Stimulated activated CD4-positive, alpha-beta T cell treated with anti-CD3 and anti-CD28 coated beads, Interleukin-1b, Interleukin-23, amount 100 ng/mL, for 24 hours (primary cell): ENCODE measurements at places on chromosomes 4 and X.

GRCh38 chr4:124333466-124333865, 379.1 kb downstream of the ANKRD50 start:
- DNase-seq = no peak

GRCh38 chr4:182502064-182502463, 258.9 kb downstream of the TENM3 start:
- no peak for DNase-seq

DNA sequence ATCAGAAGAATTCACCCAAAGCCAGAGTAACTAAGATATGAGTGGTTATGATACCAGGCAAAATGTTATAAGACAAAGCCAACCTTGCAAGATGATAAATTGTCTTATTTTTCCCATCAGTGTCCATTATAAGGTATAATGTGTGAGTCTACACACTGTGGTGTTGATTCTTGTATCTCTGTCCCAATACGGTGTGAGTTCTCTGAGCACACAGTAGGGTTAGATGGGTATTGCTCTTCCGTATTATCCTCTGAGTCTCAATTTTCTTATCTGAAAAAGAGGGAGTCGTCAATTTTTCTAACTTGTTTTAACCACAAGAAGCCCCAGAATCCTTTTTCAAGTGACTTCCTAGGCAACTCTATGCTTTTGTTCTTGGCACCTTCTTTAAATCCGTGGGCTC, 69.9 kb downstream of the HMGB2 start:
- DNase-seq = no peak

GRCh38 chr4:185039508-185040273, 21.4 kb downstream of the HELT start:
- DNase-seq = peak; percentile 11

DNA sequence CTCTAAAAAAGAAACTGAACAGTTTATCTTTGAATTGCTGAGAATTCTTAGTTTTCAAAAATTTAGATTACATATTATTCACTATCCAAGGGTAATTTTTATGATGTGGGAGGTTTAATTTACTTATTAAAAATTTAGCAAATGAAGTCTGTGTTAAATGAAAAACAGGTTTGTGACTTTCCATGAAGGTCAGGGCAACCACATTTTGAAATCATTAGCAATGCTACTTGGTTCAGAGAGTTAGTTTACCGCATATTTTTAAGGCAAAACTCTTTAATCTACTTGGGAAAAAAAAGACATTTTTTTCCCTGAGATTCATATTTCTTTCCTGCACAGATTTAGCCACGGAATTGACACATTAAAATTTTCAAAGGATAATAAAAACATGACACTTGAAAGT, 37.3 kb upstream of the PRSS12 start:
- no peak for DNase-seq

DNA sequence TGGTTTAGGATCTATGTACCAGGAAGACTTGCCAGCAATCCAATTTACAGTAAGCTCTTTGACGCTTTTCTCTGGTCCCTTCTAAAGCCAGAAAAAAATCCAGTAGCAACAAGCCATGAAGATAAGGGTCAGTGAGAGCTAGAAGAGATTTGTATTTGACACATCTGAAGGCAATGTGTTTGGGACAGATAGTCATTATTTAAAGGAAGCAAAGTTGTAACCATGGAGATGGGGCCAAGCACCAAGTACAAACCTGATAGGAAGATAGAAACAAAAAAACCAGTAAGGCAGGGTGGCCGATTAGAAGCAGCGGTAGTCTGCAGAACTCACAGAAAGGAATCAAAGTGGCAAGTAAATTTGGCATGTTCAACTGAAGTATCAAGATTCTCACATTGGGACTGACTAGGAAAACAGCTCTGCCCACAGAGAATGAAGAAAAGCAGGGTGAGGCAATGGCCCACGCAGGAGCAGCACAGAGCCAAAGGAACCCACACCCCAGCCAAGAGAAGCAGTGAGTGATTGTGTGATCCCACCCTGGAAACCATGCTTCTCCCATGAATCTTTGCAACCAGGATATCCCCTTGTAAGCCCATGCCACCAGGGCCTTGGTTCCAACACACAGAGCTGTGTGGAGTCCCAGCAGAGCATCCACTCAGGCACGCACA, 12.9 kb upstream of the C4orf54 start:
- DNase-seq = no peak

DNA sequence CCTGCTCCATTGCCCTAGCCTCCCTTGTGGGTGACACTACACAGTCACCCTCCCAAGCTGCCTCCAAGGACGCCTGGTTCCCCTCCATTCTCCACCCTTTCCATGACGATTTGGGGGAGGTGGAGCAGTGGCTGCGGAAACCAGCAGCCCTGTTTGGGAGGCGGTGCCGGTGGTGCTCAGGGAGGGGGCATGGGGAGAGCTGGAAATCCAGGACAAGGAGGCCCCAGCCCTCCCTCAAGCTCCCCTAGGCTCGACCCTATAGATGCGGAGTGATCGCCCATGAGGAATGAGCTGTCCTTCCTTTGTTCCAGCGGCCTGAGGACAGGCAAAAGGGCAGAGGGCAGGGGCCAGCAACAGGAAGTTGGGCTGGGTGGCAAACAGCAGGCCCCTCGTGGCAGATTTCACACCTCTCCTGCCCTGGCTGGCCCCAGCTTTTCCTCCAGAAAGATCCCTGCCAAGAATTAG, 3.6 kb upstream of the RENBP start:
- DNase-seq = no peak

GRCh38 chr4:80199947-80200346, 2.6 kb downstream of the PRDM8 start:
- no peak for DNase-seq

DNA sequence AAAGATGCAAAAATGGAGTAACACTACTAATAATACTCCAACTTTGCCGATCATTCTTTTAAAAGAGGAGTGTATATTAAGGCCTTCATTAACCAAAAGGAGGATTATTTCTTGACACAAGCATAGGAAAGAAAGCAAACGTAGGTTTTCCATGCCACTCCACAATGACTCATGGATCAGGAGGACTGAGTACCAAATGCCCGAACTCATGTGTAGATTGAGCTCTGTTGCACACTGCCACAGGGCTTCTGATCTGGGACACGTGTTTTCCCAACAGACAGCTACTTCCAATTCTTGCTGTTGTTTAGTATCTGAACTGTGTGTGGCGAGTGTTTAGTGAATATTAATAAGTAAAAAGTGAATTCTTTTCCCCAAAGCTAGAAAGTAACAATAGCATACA, 131.2 kb downstream of the LDB2 start:
- DNase-seq = no peak

DNA sequence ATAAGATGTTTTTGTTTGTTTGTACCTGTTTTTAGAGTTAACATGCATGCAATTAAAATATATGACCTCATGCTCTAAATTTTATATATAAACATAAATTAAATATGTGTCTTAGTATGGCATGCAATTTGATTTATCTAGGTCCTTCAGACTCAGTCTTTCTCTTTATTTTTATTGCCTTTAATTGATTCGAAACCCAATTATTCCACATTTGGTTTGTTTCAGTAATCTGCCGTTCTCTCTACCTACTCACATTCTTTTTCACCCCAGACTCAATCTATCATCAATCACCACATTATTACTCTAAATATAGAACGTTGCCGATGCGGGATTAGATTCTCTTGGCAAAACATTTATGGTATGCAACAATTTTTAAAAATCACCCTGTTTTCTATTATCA, 1492.8 kb downstream of the RAPGEF2 start:
- no peak for DNase-seq

- no peak for DNase-seq
Observed at GRCh38 chr4:139622901-139623381, 42.7 kb upstream of the MGST2 start.

GRCh38 chrX:55524487-55524886, 34.8 kb upstream of the USP51 start:
- no peak for DNase-seq

DNA sequence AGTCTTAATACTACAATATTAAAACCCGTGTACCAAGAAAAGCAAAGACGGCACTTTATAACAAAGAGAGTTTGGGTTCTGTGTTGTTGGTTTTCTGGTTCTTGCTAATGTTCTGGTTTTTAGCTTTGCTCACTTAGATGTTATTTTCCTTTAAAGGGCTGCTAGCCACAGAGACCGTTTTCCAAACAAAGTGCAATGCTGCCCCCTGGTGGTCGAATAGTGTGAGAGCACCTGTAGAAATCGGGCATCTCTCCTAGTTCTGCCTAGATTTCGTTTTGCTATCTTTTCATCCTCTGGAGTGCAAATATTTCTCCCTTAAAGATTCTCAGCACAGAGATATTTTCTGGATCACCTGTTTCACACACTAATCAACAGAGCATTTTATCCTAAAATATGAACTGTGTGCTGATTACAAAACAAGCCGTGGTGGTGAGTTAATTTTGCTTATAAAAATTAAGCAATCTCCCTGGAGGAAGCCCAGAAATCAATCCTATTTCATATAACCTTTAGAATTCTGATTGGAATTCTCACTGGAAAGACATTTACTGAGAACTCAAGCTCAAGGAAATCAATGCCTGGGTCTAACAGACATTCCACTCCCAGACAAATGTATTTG, 334.5 kb upstream of the NOCT start:
- peak; percentile 73 for DNase-seq

DNA sequence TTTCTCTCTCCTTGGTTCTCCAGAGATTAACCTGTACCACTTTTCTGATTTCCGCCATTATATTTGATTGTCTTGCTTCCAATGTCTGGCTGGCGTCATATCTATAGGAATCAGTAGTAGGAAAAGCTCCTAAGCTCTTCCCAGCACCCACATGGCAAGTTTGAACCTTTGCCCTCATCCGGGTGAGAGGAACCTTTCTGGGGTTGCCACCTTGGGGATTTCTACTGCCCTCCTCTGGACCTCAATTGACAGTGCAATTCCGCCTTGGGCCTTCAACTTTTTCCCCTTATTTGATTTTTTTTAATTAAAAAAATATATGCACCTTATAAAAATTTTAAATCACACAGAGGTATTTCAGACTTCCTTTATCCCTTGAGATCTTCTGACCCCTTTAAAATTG, 2.0 kb upstream of the CXorf66 start:
- no peak for DNase-seq

DNA sequence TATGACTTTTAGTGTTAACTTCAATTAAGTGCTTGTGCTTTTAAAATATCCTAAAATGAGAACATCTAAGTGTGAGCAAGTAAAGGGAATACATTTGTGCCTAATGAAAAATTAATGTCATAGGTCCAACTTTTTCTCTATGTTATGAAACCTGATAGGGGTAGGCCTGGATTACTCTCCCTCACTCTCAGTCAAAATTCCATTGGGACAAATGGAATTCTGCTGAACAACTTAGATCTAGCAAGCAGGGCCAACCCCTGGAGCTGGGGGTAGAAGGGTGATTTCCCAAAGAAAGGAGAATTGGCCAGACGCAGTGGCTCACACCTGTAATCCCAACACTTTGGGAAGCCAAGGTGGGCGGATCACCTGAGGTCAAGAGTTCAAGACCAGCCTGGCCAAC, 67.4 kb downstream of the EDNRA start:
- no peak for DNase-seq

DNA sequence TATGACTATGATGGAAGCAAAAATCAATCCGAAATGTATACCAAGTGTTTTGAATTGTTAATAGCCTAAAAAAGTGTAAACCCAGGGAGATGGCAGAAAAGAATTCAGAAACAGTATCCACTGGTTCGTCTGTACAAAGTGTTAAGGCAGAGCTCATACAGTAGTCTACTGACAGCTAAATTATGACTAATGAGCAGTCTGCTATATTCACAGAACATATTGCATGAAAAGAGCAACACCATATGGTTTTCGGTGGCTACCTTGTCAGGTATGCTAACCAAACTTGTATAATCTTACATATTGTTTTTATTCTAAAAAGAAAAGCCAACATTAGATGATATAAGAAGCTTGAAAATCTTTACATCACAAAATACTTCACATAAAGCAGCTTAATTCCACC, 18.5 kb downstream of the EPHA5 start:
- no peak for DNase-seq

DNA sequence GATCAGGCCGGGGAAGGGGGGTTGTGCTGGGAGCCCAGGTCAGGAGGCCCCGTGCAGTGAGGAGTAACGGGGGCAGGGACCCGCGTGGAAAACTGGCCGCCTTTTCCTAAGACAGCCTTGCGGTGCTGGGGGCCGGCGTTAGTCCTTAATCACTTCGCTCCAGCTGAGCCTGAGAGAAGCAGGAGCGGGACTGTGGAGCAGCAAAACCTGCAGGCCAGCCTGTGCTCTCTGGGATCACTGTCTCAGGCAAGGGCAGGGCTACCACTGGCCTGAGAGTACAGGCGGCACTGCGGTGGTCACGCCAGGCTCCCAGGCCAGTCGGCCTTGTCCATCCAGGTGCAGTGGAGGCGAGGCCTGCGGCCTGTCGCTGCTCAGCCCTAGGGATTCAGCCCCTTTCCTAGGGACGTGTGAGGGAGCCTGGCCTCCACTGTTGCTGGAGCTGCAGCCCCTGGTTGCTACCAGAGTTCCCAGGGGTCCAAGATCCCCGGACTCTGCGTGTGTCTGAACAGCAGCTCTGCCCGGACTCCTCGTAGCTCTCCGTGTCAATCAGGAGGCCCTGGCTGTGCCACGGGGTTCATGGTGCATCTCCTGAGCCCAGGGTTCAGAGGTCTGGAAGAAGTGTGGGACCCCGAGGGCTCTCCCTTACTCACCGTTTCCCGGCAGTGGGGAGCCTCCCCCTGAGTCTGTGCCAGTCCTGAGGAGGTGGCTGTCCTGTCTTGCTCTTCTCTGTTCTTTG, 2141.7 kb upstream of the TENM3 start:
- DNase-seq = no peak

DNA sequence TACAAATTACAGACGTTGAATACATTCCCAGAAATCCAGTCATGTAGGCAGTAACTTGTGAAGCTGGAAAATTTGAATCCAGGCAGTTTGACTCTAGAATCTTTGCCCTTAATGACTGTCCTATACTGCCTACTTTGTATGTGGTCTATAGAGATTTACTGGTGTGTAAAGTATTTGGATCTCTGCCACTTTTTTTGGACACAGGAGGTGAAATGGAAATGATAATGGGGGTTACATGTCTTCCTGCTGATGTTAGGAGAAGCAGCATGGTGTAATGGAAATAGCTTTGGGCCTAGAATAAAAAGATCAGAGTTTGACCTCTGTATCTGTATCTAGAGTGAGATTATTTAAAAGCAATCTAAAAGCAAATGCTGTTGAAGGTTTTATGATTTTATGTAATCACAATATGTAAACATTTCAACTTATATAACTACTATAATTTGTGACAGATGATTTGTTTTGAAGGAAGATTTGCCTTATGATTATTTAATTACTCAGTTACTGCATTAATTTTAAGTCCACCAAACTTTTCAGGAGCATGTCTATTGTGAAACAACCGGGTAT, 3.3 kb downstream of the COL4A5 start:
- no peak for DNase-seq

GRCh38 chr4:173280998-173281397, 53.2 kb downstream of the HMGB2 start:
- DNase-seq = no peak

GRCh38 chrX:74421036-74421739, at the start of gene SLC16A2:
TSS of gene SLC16A2 (plus strand) at chrX:74421493. CDS start at chrX:74421638, 145 bp downstream.
- DNase-seq = no peak

DNA sequence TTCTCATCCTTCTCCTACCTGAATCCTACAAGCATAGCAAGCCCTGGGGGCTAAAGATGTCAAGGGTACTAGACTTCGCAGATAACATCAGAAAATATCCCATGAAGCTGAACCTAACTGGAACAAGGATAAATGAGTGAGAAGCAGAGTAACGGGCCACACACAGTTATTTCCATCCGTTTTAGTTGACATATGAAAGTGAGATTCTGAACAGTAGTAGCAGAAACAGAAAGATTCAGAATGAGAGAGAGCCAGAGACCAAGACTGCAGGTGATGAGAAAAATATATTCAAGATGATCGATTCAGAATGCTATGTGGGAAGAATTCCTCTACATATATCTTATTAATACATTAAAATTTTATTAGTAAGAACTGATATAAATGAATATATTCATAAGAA, 165.1 kb downstream of the TSPAN5 start:
- DNase-seq = no peak
